ENCODE measurements at places on chromosomes 4 and X.

- no peaks in the 10 kb centered on the region for H3K27me3 ChIP-seq
- DNase-seq, result no peak
- H3K4me1 ChIP-seq, result no peaks in the 10 kb centered on the region
Observed at GRCh38 chrX:17432158-17432557, 57.2 kb downstream of the NHS start.

DNA sequence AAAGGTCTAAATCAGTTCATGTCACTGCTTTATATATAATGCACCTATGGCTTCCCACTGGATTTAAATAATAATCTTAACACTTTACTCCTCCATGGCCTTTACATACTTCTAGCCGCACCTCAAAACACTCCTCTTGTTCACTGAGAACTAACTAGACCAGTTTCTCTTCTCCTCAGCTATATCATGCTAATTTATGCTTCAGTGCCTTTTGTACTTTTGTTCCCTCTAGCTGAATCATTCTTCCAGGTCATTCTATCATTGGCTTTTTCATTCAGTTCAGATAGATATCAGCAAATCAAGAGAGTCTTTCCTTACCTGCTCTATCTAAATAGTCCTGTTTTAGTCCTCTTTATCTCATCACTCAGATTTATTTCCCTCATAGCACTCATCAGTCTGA lies 64.2 kb downstream of the TET2 start:
- no peak overlapping the region for H3K27ac ChIP-seq
- no peaks in the 10 kb centered on the region for H3K27me3 ChIP-seq
- no peak for DNase-seq
- peaks cover 4% of the 10 kb centered on the region for H3K36me3 ChIP-seq
- no peaks in the 10 kb centered on the region for H3K4me1 ChIP-seq

DNA sequence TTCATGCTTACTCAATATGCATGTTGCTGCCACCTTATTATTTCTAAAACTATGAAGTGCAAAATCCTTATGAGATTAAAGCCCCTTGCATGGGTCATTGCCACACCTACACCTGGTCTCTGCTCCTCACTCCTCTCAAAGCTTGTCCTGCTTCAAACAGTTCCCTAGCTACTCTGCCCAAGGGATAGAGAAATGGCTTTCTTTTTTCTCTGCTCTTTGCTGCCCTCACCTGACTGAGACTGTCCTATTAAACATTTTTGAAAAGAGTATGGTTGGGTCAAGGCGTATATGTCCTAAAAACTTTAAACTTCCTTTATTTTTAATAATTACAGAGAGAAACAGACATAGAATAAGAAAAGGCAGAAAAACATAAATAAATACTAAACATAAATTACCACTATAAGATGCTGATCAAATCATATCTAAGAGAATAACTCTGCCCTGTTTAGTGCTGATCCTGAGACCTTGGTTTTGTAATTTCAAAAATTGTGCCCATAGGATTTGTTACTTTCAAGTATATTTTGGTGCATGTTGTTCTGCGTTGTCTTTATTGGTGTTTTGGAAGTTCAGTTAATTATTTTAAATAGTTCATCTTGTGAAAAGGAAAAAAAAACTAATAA lies 704.9 kb upstream of the PABPC4L start:
- DNase-seq, result no peak
- H3K27ac ChIP-seq, result no peak overlapping the region
- no peaks in the 10 kb centered on the region for H3K36me3 ChIP-seq
- H3K27me3 ChIP-seq, result no peaks in the 10 kb centered on the region
- H3K4me3 ChIP-seq, result no peak overlapping the region

DNA sequence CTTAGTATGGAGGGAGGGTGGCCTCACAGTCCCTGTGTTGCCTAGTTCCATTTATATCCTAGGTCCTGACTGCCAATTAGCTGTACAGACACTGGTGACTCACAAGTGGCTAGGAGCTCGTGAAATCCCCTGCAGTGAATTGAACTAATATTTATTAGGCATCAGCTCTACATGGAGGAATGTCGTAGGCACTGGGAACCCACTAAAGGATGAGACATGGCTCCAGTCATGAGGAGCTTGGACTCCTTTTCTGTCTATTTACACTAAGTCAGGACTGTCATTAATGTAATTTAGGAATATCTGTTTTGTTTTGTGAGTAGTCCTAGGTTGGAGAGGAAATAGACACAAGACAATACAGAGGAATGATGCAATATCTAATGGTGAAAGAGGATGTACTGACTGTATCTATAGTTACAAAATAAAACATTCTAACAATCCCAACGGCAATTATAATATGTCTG lies 67.7 kb downstream of the MID1IP1 start:
- H3K27ac ChIP-seq, result peak overlapping the region; percentile 25
- H3K4me3 ChIP-seq, result no peak overlapping the region
- no peaks in the 10 kb centered on the region for H3K36me3 ChIP-seq

DNA sequence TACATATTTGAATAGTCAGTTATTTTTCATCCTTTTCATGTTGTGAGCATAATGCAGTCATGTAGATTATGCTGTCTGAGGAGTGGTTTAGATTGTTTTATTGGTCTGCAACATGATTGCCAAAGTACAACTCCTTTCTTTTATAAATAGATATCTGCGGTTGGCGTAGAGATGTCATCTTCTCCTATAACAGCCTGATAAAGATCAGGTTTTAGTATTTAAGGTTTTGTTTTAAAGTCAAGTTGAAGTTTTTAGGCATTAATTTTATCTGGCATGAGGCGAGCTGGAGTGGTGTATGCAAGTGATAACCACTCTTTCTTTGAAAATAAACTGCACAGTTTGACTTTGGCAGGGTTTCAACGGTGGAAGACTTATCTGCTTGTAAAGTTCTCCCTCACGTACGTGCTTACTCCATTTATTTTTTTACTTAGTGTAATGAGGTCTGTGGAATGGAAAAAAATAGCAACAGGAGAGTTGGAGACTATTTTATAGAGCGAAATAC lies 126.3 kb downstream of the FBXO8 start:
- H3K27me3 ChIP-seq, result peaks cover 49% of the 10 kb centered on the region
- DNase-seq, result peak; percentile 44
- no peaks in the 10 kb centered on the region for H3K36me3 ChIP-seq
- no peaks in the 10 kb centered on the region for H3K4me1 ChIP-seq
- H3K27ac ChIP-seq, result no peak overlapping the region
- H3K4me3 ChIP-seq, result no peak overlapping the region

GRCh38 chr4:76995776-76996175 lies 46.2 kb downstream of the SEPTIN11 start:
- H3K4me3 ChIP-seq, result no peak overlapping the region
- no peaks in the 10 kb centered on the region for H3K27me3 ChIP-seq
- H3K4me1 ChIP-seq, result peaks cover 6% of the 10 kb centered on the region

- DNase-seq, result no peak
- no peaks in the 10 kb centered on the region for H3K27me3 ChIP-seq
- H3K36me3 ChIP-seq, result no peaks in the 10 kb centered on the region
- no peaks in the 10 kb centered on the region for H3K4me1 ChIP-seq
- no peak overlapping the region for H3K4me3 ChIP-seq
Observed at GRCh38 chrX:132115792-132116191, 12.0 kb downstream of the FRMD7 start.

GRCh38 chrX:45750639-45751038 lies 550.0 kb upstream of the DIPK2B start:
- H3K27me3 ChIP-seq, result peaks cover 4% of the 10 kb centered on the region
- peaks cover 16% of the 10 kb centered on the region for H3K36me3 ChIP-seq
- no peak overlapping the region for H3K4me3 ChIP-seq
- DNase-seq, result no peak
- H3K4me1 ChIP-seq, result peaks cover 74% of the 10 kb centered on the region

- no peak overlapping the region for H3K4me3 ChIP-seq
- no peak overlapping the region for H3K27ac ChIP-seq
- H3K4me1 ChIP-seq, result peaks cover 50% of the 10 kb centered on the region
Observed at GRCh38 chr4:87025614-87026041, 90.8 kb downstream of the AFF1 start.

GRCh38 chr4:119170195-119170594 lies 34.6 kb downstream of the MYOZ2 start:
- H3K27ac ChIP-seq, result no peak overlapping the region
- no peaks in the 10 kb centered on the region for H3K4me1 ChIP-seq
- H3K27me3 ChIP-seq, result no peaks in the 10 kb centered on the region
- DNase-seq, result no peak
- H3K36me3 ChIP-seq, result no peaks in the 10 kb centered on the region

- H3K27ac ChIP-seq, result no peak overlapping the region
- no peaks in the 10 kb centered on the region for H3K4me1 ChIP-seq
- DNase-seq, result peak; percentile 53
- H3K27me3 ChIP-seq, result no peaks in the 10 kb centered on the region
- H3K36me3 ChIP-seq, result no peaks in the 10 kb centered on the region
Observed at GRCh38 chrX:118717678-118718391, 9.6 kb upstream of the IL13RA1 start.

- no peaks in the 10 kb centered on the region for H3K36me3 ChIP-seq
- no peaks in the 10 kb centered on the region for H3K4me1 ChIP-seq
- no peak overlapping the region for H3K4me3 ChIP-seq
- no peak overlapping the region for H3K27ac ChIP-seq
Observed at GRCh38 chrX:106144755-106145639, 23.1 kb upstream of the PWWP3B start.

DNA sequence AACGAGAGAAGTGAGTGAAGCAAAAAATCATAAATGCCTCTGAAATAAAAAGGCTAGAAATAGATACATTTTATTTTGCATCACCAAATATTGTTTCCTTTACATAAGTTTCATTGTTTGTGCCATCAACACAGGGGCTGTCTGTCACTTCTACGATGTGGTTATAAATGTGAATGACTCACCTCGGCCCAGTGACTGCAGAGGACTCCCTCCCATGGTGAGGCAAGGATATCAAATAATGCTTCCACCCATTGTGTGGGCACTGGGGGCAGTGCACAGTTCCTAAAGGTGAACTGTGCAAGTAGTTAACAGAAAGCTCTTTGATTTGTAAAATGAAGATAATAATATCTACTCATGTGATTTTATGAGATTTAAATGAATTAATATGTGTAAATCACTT lies 230.3 kb upstream of the NEIL3 start:
- no peaks in the 10 kb centered on the region for H3K27me3 ChIP-seq
- no peak overlapping the region for H3K4me3 ChIP-seq
- H3K27ac ChIP-seq, result no peak overlapping the region
- no peaks in the 10 kb centered on the region for H3K36me3 ChIP-seq

- DNase-seq, result peak; percentile 67
- H3K36me3 ChIP-seq, result peaks cover 14% of the 10 kb centered on the region
- peaks cover 11% of the 10 kb centered on the region for H3K4me1 ChIP-seq
- peak overlapping the region; percentile 19 for H3K27ac ChIP-seq
Observed at GRCh38 chr4:80006935-80007744, 65.9 kb downstream of the ANTXR2 start.

GRCh38 chr4:186149872-186150271 lies 41.5 kb upstream of the CYP4V2 start:
- DNase-seq, result no peak
- H3K36me3 ChIP-seq, result no peaks in the 10 kb centered on the region
- no peak overlapping the region for H3K4me3 ChIP-seq
- no peaks in the 10 kb centered on the region for H3K4me1 ChIP-seq

DNA sequence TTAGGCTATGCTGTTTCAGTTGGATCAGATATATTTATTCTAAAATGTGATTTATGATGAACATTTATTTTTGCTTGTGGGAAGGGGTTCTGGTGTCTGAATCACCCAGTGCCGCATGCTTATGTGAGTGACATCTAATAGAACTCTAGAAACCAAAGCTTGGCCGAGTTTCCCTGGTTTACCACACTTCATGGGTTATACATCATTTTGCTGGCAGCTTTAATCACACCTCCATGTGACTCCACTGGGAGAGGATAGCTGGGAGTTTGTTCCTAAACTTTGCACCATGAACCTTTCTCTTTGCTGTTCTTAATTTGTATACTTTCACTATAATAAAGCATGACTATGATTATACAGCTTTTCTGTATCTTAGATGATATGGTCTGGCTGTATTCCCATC lies 382.9 kb downstream of the INPP4B start:
- H3K4me1 ChIP-seq, result no peaks in the 10 kb centered on the region
- H3K4me3 ChIP-seq, result no peak overlapping the region
- DNase-seq, result no peak
- H3K27me3 ChIP-seq, result no peaks in the 10 kb centered on the region

GRCh38 chrX:96405842-96406241 lies 278.8 kb upstream of the DIAPH2 start:
- no peak for DNase-seq
- H3K36me3 ChIP-seq, result no peaks in the 10 kb centered on the region
- no peak overlapping the region for H3K4me3 ChIP-seq
- H3K27me3 ChIP-seq, result no peaks in the 10 kb centered on the region
- no peak overlapping the region for H3K27ac ChIP-seq

Measured in common myeloid progenitor, CD34-positive (primary cell).